Activated T-helper 17 cell treated with anti-CD3 and anti-CD28 coated beads, Interleukin-2, amount 50 U/mL, for 72 hours (primary cell): ENCODE measurements at places on chromosomes 1 and 21. TPM values are rescaled to one million over a fixed set of nuclear protein-coding genes. Genes with fewer than 3 reads are reported as not detected.

OR2T2 gene
- not detected for total RNA-seq

ZSWIM5 gene
- total RNA-seq: 1.9 TPM

DNA sequence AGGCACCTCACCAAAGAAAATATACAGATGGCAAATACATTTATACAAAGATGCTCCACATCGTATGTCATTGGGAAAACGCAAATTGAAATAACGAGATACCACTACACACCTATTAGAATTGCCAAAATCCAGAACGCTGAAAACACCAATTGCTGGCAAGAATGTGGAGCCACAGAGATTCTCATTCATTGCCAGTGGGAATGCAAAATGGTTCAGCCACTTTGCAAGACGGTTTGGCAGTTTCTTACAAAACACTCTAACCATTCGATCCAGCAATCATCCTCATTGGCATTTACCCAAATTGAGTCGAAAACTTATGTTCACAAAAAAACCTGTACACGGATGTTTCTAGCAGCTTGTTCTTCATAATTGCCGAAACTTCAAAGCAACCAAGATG lies 223.3 kb upstream of the GREM2 start:
- no peak for ATAC-seq

- no peak for ATAC-seq
These were observed 21.2 kb upstream of the PLA2G2C start for GRCh38 chr1:20207546-20207945.

DNA sequence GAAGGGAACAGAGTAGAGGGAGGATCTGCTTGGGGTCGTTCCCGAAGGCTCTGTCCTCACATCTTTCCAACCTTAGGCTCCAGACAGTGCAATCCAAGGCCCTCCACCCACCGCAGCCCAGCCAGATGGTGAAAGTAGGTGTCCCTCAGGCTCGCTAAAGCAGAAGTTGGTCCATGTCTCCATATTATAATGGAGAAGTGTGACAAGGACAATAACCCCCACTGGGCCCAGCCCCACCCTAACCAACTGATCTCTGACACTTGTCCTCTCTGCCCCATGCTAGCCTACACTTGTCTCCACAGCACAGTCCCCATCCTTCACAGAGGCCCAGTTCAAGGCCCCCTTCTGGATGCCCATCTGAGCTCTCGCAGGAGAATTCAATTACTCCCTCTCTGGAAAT lies 48.7 kb downstream of the DMAP1 start:
- no peak for ATAC-seq

DNA sequence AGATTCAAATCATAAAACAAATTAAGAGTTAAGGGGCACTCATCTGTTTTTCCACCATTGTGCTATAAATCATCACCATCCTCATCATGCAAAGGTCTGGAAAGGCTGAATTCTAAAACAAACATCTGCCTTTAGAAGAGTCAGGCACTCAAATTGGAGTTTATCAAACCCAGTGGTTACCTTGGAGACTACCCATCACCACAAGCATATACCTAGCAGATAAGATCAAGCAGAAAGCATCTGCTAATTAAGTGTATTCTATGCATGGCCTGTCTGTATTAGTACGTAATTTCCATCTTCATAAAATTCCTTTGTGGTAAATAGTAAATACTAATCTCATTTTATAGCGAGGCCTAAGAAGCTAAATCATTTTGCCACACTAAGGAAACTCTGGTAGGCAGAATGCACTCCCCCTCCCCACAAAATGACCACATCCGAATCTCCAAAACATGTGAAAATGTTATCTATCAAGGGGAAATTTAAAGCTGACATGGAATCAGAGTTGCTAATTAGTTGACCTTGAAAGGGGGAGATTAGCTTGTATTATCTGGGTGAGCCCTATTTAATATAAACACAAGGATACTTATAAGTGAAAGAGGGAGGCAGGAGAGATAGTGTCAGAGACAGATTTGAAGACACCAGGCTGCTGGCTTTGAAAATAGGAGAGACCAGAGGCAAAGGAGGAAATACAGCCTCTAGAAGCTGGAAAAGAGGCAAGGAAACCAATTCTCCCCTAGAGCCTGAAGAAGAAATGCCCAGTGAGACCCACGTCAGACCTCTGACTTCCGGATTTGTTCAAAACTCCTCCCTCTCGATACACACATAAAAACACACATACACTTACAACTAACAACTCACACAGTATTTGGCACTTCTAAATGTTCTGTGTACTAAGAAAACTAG lies 23.2 kb downstream of the ARID4B start:
- ATAC-seq: peak; percentile 82

DNA sequence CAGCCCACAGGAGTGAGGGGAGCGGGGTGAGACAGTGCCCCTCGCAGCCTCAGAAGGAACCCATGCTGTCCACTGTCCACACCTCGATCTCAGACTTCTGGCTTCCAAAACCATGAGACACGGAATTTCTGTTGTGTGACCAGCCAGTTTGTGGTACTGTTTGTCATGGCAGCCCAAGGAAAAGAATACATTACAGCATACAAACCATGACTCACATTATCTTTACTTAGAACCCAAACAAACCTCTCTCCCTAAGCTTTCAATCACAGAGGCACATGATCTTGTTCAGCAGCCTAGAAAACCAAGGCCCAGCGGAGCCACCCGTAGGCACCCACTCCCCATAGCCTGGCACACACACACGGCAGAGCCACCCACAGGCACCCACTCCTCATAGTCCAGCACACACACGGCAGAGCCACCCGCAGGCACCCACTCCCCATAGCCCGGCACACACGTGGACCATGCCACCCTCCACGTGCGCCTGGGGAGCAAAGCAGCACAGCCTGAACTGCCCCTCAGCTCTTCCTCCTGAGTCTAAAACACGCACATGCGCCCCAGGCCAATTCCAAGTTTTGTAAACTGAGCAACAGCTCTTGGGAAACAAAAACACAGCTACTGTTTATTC lies 458 bp upstream of the KRTAP10-4 start:
- no peak for ATAC-seq

DNA sequence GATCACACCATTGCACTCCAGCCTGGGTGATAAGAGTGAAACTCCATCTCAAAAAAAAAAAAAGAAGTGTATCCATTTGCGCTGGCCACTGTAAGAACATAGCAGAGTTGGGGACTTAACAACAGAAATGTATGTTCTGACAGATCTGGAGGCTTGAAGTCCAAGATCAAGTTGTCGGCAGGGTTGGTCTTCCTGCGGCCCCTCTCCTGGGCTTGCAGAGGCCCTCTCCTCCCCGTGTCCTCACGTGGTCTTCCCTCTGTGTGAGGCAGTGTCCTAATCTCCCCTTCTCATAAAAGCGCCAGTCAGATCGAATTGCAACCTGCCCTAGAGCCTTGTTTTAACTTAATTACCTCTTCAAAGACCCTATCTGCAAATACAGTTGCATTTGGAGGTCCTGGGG lies 52.6 kb downstream of the MT1HL1 start:
- ATAC-seq: no peak
